Activated T-cell treated with anti-CD3 and anti-CD28 coated beads, Interleukin-2, amount 50 U/mL, for 72 hours (primary cell): ENCODE measurements at places on chromosomes 1 and 21.
A peak's percentile ranks its signal among the peaks of the same experiment; 100 is the strongest.

DNA sequence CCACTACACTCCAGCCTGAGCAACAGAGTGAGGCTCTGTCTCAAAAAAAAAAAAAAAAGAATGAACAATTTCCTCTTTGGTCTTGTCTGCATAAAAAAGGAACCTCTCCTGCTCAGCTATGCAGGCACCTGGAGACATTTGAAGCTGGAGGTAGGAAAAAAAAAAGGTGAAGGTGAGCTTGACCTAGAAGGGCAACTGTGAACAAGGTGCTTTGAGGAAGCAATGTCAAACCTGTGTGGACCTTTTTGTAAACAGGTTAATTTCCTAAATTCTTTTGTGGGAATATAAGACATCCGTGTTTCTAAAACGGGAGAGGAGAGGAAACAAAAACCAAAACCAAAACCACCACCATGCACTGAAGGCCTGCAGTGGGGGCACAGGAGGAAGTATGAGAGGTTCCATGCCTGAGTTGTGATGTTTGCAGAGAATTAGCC, 77.5 kb downstream of the SLC45A1 start:
- H3K4me1 ChIP-seq, result peaks cover 83% of the 10 kb centered on the region
- peak overlapping the region; percentile 86 for H3K4me3 ChIP-seq

DNA sequence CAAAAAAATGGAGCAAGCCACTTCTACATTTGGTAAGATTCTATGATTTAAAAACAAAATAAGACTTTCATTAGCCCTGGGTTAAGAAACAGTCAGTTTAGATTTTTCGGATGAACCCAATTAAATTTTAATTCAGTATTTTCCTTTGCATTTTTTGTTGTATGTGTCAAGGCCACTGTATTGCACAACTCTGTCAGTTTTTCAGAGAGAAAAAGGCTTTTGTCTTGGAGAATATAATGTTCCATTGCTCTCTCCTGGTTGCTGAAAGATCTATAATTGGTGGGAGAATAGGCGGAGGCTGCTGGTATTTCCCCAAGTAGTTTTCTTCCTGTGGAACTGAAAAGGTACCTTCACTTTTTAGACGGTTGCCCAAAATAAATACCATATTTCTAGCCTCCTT, 84.6 kb downstream of the NEGR1 start:
- no peaks in the 10 kb centered on the region for H3K4me1 ChIP-seq
- H3K27me3 ChIP-seq, result no peaks in the 10 kb centered on the region
- no peak for DNase-seq
- no peaks in the 10 kb centered on the region for H3K36me3 ChIP-seq
- H3K27ac ChIP-seq, result no peak overlapping the region

GRCh38 chr1:185170291-185170848, 13.4 kb downstream of the SWT1 start:
- peak; percentile 42 for DNase-seq
- H3K36me3 ChIP-seq, result no peaks in the 10 kb centered on the region
- peak overlapping the region; percentile 65 for H3K27ac ChIP-seq

DNA sequence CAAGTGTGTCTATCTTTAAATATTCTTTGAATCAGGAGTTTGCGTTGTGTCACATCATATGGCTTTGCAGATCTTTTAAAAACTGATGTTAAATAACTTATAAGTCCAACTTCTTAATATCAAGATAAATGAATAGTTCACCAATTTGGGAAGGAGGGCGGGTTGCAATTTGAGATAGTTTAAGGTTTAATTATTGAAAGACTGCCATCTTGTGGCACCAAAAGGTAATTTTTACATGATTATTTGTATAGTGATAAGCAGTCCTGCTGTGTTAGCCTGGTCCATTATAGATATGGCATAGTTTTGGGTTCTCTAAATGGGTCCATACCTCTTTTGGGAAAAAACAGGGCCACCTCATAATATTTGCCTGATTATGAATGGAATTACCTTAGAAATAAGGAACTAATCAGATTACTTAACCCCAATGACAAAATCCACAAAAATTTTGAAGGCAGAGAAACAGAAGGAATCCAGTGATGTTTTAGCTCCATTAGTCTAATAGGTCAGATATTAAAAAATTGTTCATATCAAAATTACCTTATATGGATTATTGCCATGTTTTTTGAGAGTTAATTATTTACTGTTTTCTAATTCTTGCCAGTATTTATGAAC, 64.3 kb downstream of the PRKAA2 start:
- no peaks in the 10 kb centered on the region for H3K36me3 ChIP-seq
- H3K27ac ChIP-seq, result no peak overlapping the region
- H3K4me3 ChIP-seq, result no peak overlapping the region

GRCh38 chr21:43657355-43658087, 1.8 kb downstream of the HSF2BP start:
- peaks cover 36% of the 10 kb centered on the region for H3K4me1 ChIP-seq
- peak overlapping the region; percentile 7 for H3K27ac ChIP-seq
- DNase-seq, result no peak
- peaks cover 8% of the 10 kb centered on the region for H3K36me3 ChIP-seq
- no peaks in the 10 kb centered on the region for H3K27me3 ChIP-seq
- peak overlapping the region; percentile 17 for H3K4me3 ChIP-seq

- peaks cover 2% of the 10 kb centered on the region for H3K36me3 ChIP-seq
- H3K4me1 ChIP-seq, result peaks cover 19% of the 10 kb centered on the region
- peaks cover 5% of the 10 kb centered on the region for H3K27me3 ChIP-seq
- H3K27ac ChIP-seq, result no peak overlapping the region
- H3K4me3 ChIP-seq, result no peak overlapping the region
These were observed 18.1 kb upstream of the ETS2 start for GRCh38 chr21:38787461-38788274.

DNA sequence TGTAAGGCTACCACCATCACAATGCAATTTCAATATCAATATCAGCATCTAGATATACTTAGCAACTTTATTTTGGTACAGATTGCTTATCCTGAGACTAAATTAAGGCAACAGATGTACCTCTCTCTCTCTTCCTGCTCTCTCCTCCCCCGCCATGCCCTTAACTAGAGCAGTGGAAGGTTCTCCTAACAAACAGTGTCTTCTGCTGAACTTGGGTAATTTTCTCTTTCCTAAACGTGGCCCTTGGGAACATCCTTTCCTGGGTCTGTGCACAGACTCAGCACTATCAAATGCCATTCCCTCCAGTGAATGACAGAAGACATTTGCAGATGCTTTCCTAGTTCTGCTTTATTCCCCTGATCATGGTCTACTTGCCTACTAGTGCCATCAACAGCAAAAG, 85.6 kb upstream of the TTC39A start:
- H3K27me3 ChIP-seq, result no peaks in the 10 kb centered on the region
- H3K4me3 ChIP-seq, result no peak overlapping the region
- peaks cover 6% of the 10 kb centered on the region for H3K4me1 ChIP-seq
- no peak overlapping the region for H3K27ac ChIP-seq

DNA sequence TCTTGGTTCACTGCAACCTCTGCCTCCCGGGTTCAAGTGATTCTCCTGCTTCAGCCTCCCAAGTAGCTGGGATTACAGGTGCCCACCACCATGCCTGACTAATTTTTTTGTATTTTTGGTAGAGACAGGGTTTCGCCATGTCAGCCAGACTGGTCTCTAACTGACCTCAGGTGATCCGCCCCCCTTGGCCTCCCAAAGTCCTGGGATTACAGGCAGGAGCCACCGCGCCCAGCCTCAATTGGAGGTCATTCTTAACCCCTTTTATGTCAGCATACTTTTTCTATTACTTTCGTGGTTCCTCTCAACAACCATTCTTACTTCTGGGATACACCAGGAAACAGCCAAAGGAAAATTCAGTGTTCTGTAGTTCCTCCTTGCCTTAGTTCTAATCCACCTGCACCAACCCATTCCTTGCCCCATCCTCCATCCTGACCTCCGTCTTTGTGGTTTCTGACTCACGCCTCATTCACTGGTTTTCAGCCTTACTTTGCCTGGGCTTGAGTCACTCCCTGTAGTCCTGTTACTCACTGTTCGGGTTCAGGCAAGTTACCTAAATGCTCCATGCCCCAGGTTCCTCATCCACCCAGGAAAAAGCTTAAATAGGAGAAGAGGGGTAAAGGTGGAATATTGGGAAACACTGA, 12.9 kb upstream of the BCL10 start:
- no peaks in the 10 kb centered on the region for H3K36me3 ChIP-seq
- no peak overlapping the region for H3K27ac ChIP-seq

- DNase-seq, result no peak
- H3K36me3 ChIP-seq, result no peaks in the 10 kb centered on the region
- H3K4me3 ChIP-seq, result no peak overlapping the region
- H3K27me3 ChIP-seq, result peaks cover 51% of the 10 kb centered on the region
These were observed 27.1 kb upstream of the POU3F1 start for GRCh38 chr1:38073534-38074301.
